ENCODE measurements at places on chromosomes 1 and 21.

GRCh38 chr1:32881871-32882850 lies 4.1 kb upstream of the HPCA start:
- no peak for DNase-seq

DNA sequence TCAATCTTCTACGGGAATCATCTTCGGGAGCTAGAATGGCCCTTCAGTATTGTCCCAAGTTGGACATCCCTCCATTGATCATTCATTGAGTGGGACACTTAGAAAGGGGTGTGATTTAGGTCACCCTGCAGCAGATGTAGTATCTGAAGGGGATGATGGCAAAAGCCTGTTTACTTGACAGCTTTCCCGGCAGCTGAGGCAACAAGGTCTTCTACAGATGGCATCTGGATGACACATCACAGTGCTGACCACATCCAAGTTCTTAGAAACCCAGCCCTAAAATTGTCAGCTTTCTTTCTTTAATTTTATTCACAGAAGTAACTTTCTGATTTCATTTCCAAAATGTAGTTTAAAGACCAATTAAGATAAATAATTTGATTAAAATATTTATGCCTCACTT lies 150.3 kb downstream of the AMY1C start:
- DNase-seq = no peak

GRCh38 chr1:3821004-3821403 lies 24.7 kb upstream of the LRRC47 start:
- DNase-seq = no peak

DNA sequence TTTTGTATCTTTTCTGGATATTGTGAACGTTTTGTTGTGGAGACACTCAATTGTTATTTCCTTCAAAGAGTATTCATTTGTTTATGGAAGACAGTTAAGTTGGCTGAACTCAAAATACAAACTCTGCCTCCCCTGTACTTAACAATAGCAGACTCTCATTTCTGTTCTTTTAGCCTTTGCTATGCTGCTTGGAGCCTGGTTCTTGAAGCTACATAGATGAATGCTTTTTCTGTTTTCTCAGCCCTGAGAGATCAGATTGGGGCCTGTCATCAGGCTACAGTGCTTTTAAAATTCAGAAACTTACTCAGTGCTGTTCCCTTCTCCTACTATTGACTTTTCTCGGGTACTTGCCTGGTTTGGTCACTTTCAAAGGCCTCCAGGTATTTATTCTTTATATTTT lies 215.7 kb upstream of the LYPLAL1 start:
- no peak for DNase-seq

- no peak for DNase-seq
Observed at GRCh38 chr1:170415710-170416372, 116.1 kb upstream of the GORAB start.

DNA sequence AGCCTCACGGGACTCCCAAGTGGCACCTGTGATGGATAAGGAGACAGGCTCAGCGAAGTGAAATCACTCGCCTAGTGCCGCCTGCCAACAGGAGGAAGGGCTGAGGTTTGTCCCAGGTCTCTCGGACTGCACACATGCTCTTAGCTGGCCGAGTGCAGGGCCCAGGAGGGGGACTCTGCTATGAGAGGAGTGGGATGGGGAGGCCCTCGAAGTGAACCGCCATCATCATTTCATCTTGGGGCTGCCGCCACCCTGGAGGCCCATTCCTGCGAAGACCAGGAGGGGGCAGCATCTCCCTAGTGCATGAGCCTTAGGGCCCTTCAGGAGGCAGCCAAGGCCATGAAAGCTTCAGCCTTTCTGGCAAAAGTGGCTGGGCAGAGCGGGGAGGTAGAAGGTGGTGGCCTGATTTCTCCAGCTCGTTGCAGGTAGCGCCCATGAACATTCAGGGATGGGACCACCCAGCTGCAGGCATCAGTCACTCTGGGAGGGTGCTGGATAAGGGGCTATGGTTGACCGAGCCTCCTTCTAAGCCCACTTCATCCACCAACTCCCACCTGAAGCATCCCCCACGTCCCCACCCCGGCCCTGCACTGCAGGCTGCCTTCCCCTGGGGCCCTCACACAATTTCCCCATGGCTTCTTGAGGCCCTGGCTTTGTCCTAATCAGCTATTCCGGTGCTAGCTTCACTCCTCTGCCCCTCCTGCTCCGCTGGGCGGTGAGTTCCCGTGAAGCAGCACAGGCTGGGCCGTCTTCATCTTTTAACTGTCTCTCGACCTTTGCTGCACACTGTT lies 17.2 kb upstream of the RASSF5 start:
- peak; percentile 90 for DNase-seq

DNA sequence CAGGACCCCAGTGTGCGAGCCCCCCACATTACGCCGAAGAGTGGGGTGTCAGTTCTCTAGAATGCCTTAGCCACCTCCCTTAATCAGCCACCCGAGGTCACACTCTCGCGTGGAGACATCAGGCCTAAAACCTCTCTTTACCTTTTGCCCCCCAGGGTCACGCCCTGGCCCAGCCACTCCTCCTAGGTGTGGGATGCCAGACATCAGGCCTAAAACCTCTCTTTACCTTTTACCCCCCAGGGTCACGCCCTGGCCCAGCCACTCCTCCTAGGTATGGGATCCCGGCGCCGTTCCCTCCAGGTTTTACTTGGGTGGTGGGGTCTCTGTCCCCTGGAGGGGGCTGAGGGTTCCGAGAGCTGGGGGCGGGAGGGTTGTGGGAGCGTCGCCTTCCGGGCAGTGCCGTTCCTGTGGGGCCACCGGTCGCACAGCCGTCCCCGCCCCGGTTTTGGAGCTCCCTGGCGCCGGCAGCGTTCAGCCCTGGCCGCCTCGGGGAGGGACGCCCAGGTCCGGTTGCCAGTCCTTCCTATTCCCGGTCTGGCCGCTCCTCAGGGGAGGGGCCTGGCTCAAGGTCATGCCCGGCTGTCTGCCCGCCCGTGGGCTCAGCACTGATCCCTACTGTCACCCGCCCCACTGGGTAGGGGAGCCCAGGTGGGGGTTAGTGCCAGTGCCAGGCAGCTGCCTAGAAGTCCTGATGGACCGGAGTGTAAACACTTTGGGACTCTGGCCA lies 882 bp downstream of the VPS13D start:
- no peak for DNase-seq

DNA sequence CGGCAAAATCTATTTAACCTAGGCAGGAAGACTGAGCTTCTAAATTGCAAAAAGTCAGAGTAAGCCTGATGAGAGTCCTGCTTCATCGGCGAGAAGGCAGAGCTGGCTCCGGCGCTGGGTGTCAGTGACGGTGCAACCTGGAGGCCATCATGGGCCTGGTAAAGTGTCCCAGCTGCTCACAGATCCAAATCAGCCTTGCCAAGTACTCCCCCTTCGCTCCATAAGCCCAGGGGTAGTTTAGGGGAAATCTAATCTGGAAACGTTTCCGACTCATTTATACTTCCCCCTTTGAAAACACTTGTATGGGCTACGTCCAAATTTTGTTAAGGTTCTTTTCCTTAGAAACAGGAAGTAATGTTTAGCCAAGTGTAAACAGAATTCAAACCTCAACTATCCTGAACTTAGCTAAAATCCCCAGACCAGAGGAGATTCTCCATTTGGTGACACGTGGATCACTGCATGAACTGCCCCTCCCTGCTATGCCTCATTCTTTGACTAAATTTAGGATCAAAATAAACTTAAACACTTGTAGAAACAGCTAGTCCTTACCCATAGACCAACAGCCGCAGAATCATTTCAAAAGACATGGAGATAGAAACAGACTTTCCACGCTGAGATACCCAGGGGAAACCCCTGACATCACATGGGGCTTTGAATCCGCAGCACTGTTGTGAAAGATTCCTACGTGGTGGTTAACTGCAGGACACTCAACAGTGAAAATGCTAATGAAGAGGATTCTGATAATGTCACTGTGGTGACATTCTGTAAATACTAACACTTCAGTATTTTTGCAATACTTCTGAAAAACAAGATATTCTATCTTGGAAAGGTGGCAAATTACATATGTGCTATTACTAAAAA lies 172.7 kb downstream of the TGFBR3 start:
- no peak for DNase-seq

DNA sequence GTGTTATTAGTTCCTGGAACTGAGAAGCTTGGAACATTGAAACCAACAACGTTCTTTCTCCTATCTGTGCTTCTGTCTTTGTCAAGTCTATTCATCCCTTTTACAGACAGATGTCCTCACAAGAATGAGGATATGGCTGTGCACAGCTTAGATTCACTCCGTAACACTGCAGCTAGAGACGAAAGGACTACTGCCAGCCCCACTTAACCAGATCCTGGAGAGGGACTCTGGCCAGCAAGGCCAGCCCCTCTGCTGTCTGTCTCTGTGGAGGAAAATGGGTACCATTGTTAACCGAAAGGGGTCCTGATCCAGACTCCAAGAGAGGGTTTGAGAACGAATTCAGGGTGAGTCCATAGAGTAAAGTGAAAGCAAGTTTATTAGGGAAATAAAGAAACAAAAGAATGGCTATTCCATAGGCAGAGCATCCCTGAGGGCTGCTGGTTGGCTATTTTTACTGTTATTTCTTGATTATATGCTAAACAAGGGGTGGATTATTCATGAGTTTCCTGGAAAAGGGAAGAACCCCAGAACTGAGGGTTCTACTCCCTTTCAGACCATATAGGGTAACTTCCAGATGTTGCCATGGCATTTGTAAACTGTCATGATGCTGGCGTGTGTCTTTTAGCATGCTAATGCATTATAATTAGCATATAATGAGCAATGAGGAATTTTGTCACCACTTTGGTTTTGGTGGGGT lies 17.4 kb upstream of the USP24 start:
- no peak for DNase-seq

- no peak for DNase-seq
Observed at GRCh38 chr1:234731569-234732085, 121.6 kb upstream of the IRF2BP2 start.

DNA sequence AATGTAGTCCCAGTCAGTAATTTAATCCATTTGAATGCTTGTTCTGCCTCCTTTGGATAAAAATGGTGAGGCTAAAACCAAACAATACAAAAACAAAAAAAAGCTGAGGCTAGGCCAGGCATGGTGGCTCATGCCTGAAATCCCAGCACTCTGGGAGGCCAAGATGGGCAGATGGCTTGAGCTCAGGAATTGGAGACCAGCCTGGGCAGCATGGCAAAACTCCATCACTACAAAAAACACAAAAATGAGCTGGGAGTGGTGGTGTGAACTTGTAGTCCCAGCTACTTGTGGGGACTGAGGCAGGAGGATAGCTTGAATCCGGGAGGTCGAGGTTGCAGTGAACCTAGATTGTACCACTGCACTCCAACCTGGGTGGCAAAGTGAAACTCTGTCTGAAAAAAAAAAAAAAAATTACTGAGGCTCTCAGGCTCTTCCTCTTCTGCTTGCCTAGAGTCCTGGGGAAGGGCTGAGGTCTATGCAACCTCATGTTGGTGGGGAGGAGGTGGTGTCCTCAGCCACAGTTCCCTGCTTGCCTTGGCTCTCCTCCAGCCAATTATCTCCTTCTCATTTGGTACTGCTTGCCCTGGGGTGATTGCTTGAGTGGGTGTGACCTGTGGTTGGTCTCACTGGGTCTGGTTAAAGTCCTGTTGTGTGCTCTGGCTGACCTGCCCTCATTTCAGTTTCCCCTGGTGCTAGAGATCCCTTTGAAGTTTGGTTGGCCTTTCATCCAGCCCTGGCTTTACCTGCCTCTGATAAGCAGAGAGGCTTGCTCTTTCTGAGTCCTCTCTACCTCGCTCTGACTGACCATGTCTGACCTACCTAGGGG lies 20.9 kb downstream of the S1PR1 start:
- DNase-seq = no peak

DNA sequence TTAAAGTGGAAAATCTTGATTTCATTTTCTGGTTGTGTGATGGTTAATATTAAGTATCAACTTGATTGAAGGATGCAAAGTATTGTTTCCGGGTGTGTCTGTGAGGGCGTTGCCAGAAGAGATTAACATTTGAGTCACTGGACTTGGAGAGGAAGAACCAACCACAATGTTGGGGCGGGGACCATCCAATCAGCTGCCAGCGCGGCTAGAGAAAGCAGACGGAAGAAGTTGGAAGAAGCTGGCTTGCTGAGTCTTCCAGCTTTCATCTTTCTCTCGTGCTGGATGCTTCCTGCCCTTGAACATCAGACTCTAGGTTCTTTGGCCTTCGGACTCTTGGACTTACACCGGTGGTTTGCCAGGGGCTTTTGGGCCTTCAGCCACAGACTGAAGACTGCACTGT lies 832.6 kb upstream of the TMPRSS15 start:
- no peak for DNase-seq

- DNase-seq = no peak
Observed at GRCh38 chr1:109732390-109732881, 8.4 kb downstream of the GSTM3 start.

- DNase-seq = no peak
Observed at GRCh38 chr1:198775606-198776005, 136.8 kb downstream of the PTPRC start.

GRCh38 chr1:67636146-67636545 lies 48.9 kb upstream of the GADD45A start:
- no peak for DNase-seq

DNA sequence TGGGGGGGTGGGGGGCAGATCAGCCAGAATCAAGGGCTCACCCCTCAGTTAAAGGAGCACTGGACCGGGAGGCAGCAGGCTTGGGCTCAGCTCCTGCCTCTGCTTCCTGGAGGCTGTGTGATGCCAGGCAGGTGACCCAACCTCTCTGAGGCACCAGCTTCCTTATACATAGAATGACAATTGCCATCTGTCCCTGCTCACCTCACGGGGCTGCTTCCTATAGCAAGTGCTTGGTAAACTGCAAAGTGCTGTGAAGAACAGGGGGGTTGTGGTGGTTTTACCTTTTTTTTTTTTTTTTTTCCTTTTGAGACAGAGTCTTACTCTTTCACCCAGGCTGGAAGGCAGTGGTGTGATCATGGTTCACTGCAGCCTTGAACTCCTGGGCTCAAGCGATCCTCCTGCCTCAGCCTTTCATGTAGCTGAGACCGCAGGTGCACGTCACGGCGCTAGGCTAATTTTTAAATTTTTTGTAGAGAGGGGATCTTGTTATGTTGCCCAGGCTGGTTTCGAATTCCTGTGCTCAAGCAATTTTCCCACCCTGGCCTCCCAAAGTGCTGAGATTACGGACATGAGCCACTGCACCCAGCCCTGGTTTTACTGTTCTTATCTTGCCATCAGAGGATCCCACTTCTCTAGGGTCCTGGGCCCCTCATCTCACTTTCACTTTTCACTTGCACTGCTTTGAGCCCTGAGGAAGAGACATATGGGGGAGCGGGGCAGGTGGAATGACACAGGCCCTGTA lies 11.6 kb downstream of the KCNQ4 start:
- DNase-seq = no peak

All from NCI-H1436 (cell line).